Upper lobe of right lung (tissue), 1 donor: ENCODE measurements at places on chromosomes 3 and 15. TPM values are rescaled to one million over a fixed set of nuclear protein-coding genes. Genes with fewer than 3 reads are reported as not detected.

Gene CLDN16
- 0.14 TPM for total RNA-seq

Gene FBXO40
- total RNA-seq: 0.09 TPM

DNA sequence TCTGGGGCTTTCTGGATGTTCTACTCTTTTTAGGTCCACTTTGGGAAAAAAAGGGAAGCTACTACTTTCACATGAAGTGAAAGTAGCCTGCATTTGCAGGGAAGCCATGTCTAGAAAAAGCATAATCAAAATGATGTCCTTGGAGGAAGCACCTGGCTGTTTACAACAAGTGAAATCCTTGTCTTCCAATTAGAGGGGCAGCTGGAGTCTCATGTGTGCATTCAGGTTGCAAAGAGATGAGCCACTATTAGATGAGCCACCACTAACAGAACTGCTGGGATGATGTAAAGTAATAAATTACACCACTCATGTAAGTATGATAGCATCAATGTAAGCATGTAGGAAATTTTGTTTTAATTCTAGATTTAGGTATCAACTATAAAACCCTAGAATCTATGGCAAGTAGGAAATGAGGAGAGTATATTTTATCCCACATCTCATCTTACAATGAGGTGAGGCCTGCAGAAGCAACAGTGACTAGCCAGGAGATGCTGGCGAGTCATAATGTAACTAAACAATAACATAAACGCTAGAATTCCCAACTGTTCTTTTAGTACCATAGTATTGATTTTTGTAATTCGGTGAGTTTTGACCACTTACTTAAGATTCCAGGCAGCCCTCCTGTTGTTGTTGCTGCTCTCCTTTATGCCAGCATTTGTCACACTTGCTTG, 75.9 kb downstream of the TMEM108 start:
- DNase-seq: no peak

DNA sequence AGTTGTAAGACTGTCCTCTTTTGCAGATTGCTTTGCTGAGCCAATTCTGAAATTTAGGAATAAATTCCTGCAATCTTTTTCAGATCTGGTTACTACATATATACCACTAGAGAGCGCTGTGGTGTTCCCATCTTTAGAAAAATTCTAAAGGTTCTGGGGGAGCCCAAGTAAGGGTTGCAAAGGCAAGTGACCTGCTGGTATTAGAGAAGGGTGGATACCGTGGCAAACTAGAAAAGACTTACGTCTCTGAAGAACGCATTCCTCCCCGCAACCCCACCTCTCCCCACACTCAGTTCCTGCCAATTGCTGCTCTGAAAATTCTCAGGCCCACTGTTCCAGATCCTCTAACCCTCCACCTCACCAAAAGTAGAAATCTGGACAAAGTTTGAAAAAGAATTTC, 48.5 kb downstream of the EFHB start:
- no peak for DNase-seq

- no peak for DNase-seq
Observed at GRCh38 chr15:60392986-60393790, 4.6 kb downstream of the ANXA2 start.

- no peak for DNase-seq
Observed at GRCh38 chr15:65900488-65900887, 31.2 kb downstream of the RAB11A start.

GRCh38 chr3:121111914-121112612, 204.1 kb downstream of the STXBP5L start:
- no peak for DNase-seq

DNA sequence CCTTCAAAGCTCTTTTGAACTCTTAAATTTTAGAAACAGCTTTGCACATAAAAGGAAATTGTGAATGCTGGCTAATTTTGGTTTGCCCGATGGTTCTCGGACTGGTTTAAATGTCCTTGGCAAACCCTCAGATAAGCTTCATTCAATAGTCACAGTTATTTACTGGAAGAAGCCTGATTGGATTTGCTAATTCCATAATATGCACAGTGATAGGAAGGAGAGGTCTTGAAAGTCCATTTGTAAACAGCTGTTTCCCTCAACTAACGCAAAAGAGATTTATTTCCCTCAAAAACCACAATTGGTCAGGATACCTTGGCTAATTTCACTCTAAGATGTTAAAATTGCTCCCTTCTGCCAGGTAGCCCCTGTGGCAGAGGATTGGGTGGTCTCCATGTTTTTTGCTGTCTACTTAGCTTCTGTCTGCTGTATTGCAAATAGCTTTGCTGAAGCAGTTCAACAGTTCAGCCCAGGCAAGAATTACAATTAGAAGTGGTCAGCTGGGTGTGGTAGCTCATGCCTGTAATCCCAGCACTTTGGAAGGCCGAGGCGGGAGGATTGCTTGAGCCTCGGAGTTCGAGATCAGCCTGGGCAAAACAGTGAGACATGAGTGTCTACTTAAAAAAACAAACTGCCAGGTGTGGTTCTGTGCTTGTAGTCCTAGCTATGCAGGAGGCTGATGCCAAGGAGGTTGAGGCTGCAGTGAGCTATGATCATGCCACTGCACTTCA, 30.6 kb upstream of the PROK2 start:
- no peak for DNase-seq
